ENCODE measurements at places on chromosomes 5 and 9.

DNA sequence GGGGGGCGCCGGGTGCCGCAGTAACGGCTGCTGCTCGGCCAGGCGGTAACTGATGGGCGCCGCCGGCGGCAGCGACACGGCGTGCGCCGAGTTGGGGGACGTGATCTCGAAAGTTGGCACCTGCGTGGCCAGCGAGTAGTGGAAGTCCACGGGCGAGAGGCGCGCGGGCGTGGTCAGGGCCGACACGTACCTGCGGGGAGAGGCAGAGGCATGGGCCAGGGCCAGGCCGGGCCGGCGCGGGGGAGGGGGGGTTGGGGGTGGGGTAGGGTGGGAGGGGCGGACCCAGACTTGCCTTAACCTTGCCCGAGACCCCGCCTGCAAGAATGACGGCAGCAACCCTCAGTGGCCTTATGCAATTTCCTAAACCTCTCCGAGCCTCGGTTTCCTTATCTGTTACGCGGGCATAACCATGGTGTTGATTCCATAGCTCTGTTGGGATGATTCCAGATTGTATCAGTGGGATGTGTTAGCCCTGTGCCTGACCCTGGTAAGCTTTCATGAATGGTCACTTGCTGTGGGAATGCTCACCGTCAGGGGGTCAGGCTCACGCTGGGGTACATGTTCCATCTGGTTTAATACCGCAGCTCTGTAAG, 53.0 kb downstream of the PSD2 start:
- no peak for DNase-seq

DNA sequence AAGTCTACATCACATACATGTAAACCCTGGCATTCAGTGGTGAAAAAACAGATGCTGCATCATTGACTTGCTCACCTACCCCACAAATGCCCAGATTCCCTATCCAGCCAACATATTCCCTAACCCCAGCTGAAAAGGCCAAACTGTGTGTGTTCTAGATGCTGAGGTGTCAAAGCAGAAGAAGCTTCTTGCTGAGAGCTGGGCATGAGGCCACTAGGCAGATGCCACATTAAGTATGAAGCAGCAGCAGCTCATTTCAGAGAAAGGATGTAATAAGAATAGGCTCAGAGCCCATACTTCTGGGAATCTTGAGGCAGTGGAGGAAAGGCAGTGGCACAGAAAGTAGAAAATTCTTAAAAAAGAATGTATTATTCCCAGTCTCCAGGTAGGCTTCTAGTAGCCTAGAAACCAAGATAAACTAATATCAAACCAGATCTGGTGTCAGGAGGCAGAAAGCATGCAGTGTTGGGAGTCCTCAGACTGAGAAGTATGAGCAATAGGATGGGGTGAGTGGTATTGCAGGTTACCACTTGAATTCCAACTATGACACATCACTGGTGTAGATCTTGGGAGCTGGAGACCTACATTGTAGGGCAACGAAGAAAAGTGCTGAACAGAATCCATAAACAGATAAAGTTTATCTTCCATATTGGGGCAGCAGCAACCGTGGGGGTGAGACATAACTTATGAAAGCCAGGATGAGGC, 71.9 kb upstream of the GRHPR start:
- DNase-seq = no peak

GRCh38 chr5:68279984-68280383, 64.4 kb downstream of the PIK3R1 start:
- DNase-seq = no peak

GRCh38 chr9:122307925-122308324, 43.2 kb downstream of the MRRF start:
- no peak for DNase-seq

DNA sequence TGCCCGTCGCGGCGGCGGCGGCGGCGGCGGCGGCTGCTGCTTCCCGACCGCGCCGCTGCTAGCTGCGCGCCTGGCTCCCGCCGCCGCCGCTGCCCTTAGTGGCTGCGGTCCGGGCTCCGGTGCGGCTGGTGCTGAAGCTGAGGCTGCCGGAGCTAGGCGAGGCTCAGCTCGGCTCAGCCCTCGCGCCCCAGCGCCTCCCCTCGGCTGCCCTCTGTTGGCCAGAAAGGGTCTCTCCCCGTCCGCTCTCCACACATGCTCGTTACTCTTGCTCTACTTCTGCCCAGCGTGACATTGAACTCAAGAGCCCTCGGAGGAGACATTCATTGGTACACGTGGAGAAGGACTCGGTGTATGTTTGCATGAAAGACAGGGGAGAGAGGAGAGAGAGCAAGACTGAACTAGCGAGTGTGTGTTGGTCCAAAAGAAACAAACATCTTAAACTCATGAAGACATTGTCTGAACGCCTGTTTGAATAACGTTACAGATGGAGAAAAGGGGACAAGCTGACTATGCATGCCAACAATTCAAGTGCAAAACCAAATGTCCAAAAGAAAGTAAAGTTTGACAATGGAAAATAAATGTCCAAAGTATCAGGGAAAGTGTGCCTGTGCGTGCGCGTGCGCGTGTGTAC, at the start of gene HCN1:
Gene HCN1 (minus strand): TSS at position 175 of the 631 bp plus-strand sequence.
- no peak for DNase-seq

DNA sequence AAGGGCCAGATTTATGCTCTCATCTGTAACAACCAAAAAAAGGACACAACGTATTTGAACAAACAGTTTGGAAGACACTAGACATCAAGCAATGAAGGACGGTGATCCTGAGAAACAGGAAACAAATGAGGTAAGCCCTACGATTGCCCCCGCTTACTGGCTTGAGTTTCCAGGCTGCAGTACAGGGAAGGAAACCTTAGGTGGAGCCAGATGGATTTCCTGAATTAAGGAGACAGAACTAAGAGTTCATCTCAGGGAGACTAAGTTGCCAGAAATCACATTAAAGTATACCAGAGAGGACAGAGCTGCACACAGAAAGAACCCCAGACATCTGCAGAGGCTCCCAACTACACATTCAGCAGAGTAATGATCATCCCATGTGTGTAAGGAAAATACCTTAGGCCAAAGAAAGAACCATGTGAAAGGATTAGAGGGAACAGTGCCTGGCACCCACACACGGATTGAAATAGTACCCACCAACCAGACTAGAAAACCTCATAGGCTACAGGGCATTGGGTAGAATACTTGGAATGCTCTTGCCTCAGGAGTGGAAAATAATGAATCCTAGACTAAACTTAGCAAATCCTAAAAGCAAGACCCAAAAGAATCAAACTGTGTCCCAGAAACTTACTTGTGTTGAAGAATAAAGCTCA, 99.3 kb upstream of the NIPBL start:
- DNase-seq = no peak

GRCh38 chr5:131218392-131218791, 45.5 kb upstream of the CDC42SE2 start:
- DNase-seq = no peak

DNA sequence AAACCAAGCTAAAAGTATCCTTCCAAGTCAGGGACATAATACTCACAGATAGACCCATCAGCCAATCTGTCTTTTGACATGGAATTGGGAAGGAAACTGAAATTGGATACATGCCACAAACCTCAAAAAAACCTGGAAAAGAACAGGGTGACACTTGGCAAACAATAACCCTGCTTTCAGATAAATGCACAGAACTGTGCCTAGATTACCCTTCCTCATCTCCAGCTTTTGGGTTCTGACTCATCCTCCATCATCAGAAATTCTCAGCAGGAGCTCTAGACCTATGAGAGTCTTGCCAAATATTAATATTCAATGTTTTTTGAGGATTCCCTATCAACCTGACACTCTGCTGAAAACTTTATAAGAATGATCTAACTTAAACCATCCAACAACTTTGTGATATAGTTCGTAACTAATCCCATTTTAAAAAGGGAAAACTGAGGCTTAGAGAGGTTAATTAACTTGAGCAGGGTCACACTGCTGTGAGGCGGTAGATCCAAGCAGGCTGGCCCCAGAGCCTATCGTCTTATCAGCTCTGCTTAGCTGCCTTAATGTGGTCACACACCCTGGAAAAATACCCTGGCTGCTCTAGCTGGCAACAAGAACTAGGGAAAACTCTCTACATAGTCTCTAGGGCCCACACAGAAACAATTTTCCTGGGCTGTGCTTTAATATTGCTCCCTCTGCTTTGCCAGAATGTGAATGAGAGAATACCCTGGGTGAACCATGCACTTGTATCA, 157.0 kb upstream of the TRPC7 start:
- DNase-seq = no peak

GRCh38 chr5:133450286-133450685, 162.1 kb downstream of the FSTL4 start:
- DNase-seq = no peak

GRCh38 chr5:53041071-53041692, 52.0 kb downstream of the ITGA2 start:
- no peak for DNase-seq

DNA sequence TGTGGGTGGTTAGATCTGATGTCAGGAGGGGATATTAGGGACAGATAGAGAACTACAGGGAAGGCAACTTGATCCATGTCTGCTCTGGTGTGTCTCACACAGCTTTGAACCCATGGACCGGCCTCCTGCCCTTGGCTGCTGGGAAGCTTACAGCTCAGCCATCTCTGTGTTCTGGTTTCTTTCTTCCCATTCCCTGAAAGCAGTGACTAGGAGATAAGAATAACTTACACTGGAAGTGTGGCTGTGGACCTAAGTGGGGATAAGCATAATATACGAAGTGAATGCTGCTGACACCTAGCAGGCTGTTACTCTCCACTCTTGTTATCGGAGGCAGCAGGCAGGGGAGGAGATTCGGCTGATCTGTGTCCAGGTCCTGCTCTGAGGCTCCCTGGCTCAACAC, 282.3 kb upstream of the TUT7 start:
- DNase-seq = no peak

- DNase-seq = no peak
Observed at GRCh38 chr9:135727257-135727875, 25.4 kb downstream of the KCNT1 start.

- DNase-seq = no peak
Observed at GRCh38 chr9:33082128-33082527, 5.7 kb upstream of the SMU1 start.

DNA sequence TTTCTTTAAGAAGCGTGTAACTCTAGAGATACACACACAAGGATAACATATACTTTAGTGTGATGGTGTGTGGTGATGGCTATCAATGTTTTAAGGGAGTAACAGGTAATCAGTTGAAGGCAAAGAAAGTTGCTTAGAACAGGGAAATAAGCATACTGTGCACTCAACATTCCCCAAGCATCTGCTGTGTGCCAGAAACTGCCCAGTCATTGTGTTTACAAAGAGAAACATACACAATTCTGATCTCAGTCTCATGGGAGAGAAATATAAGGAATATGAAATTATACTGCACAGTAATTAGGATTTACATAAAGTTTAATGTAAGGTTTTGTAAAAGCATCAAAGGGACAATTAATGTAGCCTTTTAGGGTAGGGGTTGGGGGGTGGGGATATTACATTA, 224.1 kb upstream of the TYRP1 start:
- DNase-seq = no peak

DNA sequence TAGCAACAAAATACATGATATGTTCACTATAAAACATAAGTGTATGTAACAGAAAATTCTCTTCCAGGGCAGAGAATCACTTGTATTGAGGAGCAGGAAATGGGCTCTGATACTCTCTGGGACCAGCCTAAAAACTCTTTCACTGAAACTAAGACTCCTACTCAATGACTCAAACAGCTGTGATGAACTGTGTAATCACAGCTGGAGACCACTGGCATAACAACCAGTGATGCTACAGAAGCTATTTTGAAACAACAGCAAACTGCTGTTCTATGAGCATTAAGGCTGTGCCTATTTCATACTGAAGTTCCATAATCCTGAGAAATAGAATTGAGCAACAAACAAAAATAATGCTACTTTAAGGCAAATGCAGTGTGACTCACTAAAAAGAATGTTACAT, 594.0 kb downstream of the HINT1 start:
- no peak for DNase-seq

DNA sequence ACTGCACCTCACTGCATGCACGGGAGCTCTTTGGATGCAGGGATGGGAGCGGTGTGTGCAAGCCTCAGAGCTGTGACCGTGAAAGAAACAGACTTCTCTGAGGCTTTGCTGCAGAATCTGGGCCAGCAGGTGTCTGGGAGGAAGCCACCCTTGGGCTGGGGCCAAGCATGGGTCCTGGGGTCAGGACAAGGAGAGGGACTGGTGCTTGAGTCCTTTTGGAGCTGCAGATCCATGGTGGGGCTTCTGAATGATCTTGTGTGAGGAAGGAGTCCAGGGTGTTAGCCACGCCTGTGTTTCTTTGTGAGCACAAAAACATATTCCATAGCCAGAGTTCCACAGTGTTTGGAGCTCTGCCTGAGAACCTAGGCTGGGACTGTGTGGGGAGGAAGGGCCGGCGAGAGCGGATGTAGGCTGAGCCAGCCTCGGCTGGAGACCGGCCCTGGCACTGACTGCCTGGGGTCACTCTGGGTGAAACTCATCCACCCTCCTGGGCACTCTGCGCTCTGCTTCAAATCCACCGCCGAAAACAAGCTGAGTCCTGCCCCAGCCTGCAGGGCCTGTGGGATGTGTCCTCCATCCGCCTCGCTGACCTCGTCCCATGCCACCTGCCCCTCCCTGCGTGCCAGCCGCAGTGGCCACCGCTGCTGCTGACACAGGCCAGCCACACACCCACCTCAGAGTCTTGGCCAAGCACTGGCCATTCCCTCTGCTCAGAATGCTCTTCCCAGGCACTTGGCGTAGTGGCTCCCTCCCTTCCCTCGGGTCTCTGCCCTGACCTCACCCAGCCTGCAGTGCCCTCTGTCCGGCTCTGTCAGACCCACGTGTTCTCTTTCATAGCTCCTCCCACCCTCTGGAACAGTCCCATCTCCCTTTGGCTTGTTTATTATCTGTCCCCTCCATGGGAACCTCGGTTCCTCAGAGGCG, 26.7 kb downstream of the ERGIC1 start:
- DNase-seq = no peak

DNA sequence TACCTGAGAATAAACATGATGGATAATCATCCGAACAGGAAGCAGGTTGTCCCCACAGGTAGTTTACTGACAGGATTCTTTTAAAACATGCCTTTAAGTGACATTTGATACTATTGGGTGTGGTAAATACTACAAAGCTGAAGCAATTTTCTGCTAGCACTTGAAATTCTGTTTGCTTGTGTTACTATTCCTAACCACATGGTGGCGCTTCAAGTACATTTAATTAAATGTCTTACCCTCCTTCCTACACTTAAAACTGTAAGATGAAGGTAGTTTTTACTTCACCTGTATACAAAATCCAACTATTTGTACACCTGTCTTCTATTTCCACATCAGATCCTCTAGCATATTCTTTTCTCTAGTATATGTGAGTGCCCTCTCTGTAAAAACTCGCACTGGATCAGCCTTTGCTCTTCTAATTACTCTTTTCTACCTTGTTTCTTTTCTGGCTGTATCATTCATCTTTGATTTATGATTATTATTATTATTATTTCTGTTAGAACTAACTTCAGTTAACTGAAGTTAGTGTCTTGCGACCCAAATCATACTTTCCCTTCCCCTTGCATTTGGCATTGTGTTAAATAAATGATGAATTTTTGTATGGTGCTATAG, 18.4 kb downstream of the SLC25A46 start:
- DNase-seq = no peak

GRCh38 chr9:137302449-137303150, 529 bp upstream of the NRARP start:
- DNase-seq = no peak

GRCh38 chr5:172123269-172123692, 64.7 kb downstream of the STK10 start:
- no peak for DNase-seq

All from activated CD8-positive, alpha-beta memory T cell treated with anti-CD3 and anti-CD28 coated beads for 1 hour (primary cell).